NCI-H2081 (cell line): ENCODE measurements at places on chromosomes 4 and X.

GRCh38 chrX:18664947-18665346 is 7.0 kb downstream of the RS1 start:
- no peak for DNase-seq

DNA sequence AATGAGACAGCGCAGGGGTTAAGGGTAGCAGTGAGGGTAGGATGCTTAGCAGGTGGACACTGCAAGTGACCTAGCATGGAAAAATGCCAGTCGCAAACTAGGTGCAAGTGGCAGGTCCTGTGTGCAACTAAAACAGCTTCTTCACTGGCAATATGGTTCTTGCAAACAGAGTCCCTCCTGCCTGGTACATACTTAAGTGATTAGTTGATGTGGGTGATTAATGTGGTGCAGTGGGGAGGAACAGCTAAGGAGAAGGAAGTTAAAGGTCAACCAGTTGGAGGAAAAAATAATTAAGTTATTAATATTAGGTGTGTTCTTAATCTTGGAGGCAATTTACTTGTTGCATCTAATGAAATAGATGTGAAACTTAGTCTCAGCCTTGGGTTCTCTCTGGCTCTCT is 121.6 kb upstream of the IGFBP7 start:
- DNase-seq = no peak

DNA sequence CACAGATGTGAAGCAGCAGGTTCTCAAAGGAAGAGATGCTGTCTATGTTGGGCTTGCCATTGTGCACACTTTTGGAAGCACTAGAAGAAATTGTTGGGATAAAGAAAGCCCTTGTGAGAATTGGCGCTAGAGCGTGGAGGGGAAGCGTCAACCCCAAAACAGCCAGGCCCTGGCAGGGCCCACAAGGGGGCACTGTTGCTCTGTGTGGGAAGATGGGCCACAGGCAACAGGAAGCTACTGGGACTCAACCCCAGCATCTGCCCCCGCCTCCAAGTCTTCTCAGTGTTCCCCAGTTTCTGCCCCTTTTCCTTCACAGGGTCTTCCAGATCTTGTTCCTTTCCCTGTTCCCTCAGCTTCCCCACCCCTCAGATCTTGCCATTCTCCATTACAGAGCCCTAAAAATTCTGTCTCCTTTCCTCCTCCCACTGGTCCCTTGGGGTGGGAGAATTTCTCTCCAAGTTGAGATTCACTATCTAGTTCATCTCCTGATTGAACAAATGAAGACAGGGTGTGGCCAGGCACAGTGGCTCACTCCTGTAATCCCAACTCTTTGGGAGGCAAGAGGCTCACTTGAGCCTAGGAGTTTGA is 85.5 kb downstream of the STARD8 start:
- DNase-seq = no peak

DNA sequence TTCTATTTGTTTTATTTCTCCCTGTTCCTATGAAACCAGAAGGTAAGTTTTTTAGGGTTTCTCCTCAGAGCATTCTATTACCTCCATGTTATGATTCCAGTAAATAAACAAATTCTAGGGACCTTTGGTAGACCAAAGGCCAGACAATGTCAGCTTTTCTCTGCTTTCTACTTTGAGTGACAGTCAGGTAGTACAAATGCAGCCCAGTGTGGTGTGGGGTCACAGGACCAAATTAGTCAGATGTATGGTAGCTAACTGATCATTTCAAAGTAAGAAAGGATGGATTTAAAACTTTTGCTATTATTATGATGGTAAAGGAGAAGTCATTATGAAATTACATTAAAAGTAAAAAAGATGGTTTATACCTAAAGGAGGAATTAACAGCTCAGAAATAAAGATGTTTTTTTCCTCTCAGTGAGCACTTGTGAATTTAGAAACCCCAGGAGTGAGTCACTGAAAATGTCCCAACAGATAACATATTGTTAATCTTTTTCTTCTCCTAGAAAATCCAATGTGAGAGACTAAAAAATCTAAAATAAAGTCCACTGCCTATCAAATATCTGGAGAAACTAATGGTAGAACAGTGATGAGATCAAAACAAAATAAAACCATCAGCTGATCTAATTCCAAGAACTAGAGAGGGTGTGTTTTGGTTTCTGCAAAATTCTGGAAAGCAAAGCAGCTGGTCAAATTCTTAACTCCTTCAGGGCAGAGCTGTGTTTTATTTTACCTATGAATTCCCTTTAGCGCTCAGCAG is 16.6 kb upstream of the KLHL2 start:
- DNase-seq = no peak

DNA sequence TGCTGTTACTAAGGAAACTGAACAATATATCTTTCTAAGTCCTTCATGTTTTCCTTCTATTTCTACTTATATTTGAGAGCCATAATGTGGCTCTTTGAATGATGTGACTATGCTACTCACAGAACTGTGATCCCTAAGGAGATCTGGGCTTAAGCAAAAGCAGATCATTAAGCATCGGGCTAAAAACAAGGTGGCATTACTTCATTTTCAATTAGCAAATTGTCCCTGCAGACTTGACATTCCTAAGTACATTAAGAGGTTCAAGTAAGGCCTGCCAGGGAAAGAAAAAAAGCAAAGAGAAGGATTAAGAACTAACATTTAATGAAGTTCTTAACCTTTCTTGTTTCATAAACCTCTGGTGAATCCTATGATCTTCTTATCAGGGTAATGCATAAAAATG is 447.6 kb downstream of the PDGFC start:
- DNase-seq = no peak

DNA sequence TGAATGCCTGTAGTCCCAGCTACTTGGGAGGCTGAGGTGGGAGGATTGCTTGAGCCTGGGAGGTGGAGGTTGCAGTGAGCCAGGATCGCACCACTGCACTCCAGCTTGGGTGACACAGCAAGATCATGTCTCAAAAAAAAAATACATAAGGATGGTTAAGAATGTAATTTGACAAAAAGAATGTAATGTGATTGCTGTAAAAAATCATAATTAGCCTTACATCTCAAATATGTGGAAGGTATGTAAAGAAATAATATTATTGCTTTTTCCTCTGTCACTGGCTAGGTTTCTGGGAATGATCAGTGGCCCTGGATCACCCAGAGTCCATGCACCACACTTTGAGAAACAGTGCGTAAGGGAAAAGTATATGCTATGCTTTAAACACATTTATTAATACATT is 106.1 kb upstream of the C1GALT1C1 start:
- DNase-seq = no peak

GRCh38 chr4:69799337-69799736 is 38.9 kb upstream of the SULT1B1 start:
- no peak for DNase-seq

DNA sequence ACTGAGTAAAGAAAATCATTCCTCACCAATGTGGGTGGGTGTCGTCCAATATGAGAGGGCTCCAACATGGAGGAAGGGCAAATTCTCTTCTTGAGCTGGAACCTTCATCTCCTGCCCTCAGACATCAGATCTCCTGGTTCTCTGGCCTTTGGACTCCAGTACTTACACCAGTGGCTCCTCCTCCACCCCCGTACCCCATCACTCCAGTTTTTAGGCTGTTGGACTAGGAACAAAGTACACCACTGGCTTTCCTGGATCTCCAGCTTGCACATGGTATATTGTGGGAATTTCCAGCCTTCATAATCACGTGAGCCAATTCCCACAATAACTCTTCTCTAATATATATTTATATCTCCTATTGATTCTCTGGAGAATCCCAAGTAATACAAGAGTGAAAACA is 196.9 kb downstream of the PDHA2 start:
- no peak for DNase-seq

DNA sequence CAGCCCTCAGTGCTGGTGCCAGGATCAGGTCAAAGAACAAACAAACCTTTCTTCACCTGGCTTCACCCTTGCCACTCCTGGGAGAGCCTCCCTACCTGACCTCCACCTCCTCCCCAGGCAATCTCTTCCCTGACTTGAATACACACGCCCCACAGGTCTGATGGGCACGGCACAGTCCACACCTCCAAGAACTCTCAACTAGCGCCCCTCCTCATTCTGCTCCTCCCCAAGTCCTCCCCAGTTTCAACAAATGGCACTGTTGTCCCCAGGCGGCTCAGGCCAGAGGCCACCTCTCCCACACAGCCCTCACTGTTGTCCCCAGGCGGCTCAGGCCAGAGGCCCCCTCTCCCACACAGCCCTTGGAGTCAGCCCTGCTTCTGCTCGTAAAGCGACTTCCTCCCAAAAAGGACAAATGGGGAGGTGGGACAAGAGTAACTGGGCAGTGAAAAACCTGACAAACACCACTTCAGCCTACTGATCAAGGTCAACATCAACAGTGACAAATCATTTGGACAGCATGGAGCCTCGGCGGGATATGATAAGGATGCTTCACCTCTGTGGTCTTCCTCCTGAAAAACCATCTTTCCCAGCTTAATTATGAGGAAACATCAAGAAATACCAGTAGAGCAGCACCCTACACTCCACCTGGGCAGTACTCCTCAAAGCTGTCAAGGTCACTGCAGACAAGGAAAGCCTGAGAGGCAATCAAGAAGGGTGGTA is 2.9 kb downstream of the LETM1 start:
- no peak for DNase-seq

DNA sequence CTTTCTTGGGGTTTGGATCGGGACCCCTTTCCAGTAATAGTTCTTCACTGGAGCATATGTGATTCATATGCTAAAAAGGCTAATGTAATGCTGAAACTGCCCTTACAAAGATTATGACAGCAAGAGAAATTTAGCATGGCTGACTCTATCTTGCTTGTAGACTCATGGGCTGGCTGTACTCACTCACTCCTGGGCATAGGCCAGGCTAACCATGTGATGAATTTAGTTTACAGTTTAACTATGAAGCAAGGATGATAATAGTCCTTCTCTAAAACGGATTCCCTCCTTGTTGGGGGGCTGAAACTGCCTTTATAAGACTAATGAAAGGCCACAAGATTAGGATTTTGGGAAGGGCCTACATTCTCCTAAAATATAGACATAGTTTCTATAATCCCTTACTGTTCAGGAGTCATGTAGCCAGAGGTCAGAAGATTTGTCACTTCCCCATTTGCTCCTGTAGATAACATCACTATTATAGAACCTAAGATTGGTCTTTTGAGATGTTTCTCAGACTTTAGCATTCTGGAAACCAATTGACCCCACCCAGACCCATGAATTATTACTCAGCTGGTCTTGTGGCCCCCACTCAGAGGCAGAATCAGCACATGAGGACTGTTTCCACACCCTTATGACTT is 20.8 kb upstream of the CEP135 start:
- DNase-seq = no peak

GRCh38 chrX:78931814-78932213 is 13.4 kb upstream of the P2RY10 start:
- DNase-seq = no peak

- no peak for DNase-seq
These were observed 779 bp downstream of the GABRQ start for GRCh38 chrX:152638443-152638904.

DNA sequence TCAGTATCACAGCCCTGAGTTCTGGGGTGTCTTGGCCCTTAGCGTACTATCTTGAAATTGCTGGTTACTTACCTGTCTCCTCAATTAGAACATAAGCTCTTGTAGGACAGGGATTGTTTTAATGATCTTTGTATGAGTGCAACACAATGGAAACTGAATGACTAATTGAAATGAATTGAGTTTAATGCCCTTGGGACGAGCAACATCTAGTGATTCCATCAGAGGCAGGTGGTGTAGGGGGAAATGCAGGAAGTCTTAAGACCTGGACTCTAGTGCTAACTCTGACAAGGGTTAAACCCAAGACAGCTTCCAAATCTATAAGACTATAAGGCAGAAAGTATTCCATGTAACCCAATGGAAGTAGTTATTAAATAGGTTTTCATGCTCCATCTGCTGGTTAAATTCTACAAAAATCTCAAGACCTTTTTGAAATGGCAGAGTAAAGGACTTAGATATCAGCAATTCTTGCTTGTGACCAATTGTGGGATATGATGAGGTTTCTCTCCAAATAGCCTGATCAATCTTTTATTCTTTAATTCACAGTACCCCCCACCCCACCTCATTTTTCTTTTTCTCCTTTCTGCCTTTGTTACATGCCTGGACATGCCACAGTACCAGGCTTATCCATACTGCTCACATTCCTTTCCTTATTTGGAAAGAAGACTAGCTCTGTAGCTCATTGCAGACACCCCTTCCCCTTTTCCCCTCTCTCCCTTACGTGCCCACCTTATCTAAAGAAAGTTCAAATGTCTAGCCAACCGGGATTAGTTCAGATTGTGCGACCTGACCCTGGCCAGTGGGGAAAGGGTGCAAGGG is 340.8 kb downstream of the PAPSS1 start:
- DNase-seq = no peak

DNA sequence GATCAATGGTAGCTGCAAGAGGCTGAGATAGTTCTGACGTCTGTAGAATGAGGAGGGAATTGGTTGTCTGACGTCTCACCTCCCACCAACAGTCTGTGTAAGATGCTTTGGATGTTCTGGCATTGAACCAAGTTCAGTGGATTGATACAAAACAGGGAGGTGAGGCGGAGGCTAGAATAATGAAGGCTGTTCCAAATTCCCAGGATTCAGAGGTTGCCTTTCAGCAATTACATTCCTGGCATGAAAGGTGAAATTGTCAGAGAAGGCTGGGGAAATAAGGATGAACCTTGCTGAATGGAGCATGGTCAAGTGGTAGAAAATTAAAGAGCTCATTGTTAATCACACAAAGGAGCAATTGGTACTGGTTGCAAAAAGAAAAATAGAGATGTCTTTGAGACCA is 241.6 kb downstream of the FBXW7 start:
- DNase-seq = no peak

DNA sequence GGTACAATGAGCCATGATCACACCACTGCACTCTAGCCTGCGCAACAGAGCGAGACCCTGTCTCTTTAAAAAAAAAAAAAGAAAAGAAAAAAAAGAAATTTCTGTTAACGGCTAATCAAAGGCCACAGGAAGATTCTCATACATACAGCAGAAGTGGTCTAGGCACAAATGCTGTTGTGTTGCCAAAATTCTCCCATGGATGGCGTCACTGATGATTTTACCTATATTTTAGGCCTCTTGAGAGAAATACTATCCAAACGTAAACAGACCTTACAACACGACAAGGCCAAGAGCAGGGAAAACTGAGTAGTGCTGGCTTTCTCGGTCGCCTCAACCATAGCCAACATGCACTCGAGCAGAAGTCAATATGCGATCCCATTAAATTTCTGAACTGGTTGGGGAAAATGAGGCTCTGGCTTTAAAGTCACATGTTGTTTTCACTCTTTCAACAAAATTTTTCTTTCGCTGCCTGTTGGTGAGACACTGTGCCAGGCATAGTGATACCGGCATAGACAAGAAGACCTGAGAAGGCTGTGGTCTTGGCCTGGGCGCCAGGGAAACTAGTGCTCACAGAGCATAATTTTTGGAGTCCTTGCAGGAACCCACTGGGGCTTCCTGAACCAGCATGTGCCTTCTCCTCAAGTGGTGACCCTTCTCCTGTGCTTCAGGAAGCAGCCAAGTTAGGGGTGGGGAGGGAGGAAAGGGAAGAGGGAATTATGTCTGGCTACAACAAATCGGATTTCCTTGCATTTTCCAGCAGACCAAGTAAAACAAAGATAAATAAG is 20.6 kb downstream of the SH3KBP1 start:
- DNase-seq = no peak

GRCh38 chr4:13483768-13484121 is 395 bp downstream of the RAB28 start:
- peak; percentile 46 for DNase-seq
